Transverse colon (tissue), 4 donors: ENCODE measurements at places on chromosomes 1 and 21.

DNA sequence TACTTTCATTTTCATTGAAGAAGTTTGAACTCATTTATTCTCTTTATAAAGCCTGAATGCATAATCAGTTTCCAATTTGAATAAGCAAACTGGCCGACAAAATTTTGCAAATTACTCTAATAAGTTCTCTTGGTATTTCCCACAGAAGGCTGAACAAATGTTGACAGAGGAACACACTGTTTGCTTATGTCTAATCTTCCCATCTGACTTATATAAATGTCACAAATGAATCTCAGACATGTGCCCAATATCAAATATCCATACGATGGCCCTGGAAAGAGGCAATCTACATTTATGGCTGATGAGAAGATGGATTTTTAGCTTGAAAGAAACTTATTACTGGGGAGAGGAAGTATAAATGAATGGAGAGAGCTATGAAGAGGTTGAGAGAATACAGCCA lies 380.6 kb upstream of the ZRANB2 start:
- no peak for DNase-seq

DNA sequence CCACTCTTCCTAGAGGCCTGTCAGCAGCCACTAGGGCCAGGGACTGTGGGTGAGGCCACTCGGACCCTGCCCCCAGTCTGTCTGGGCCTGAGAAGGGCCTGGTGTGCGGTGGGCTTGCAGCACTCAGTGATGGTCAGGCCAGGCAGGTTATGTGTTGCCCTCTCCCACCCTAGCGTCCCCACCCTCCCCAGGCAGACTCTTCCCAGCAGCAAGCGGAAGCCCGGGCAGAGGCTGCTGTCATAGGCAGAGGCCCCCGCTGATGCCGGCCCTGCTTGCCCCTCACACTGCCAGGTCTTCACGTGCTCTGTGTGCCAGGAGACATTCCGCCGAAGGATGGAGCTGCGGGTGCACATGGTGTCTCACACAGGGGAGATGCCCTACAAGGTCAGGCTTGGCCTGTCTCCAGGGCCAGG lies 6.6 kb downstream of the ZBTB48 start:
- no peak for DNase-seq

DNA sequence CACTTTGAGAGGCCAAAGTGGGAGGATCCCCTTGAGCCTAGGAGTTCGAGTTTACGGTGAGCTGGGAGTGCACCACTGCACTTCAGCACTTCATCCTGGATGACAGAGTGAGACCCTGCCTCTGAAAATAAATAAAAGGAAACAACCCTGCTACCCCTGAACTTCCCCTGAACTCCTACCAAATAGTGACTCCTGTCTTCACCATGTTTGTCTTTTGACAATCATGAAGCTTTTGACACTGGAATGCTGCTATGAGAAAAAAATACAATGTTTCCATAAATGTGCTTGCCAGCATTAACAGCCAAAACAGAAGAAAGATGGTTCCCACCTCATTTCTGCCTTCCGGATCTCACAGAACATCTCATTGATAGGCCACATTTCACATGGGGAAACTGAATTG lies 10.4 kb downstream of the ZBTB8A start:
- DNase-seq, result no peak

DNA sequence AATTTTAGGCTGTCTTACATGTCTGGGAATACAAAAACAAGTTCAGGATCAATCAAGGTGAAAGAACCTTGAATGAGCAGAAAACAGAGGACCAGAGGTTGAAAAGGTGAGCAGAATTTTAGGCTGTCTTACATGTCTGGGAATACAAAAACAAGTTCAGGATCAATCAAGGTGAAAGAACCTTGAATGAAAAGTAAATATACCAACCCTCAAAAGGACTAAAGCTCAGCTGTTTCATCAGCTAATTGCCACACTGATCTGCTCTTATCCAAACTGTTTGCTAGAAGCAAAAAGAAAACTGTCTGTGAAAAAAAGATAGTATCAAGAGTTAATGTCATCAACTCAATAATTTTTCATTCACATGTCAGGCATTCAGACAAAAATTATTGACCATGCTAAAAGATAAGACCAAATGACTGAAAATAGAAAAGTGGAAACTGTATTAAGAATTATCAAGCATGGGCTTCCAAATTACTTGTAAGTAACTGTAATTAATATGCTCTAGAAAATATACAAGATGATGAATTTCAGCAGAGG lies 69.2 kb downstream of the LTN1 start:
- DNase-seq, result no peak
